GF-D8 (cell line): ENCODE measurements at places on chromosomes 7 and 10.
A peak's percentile ranks its signal among the peaks of the same experiment; 100 is the strongest.

DNA sequence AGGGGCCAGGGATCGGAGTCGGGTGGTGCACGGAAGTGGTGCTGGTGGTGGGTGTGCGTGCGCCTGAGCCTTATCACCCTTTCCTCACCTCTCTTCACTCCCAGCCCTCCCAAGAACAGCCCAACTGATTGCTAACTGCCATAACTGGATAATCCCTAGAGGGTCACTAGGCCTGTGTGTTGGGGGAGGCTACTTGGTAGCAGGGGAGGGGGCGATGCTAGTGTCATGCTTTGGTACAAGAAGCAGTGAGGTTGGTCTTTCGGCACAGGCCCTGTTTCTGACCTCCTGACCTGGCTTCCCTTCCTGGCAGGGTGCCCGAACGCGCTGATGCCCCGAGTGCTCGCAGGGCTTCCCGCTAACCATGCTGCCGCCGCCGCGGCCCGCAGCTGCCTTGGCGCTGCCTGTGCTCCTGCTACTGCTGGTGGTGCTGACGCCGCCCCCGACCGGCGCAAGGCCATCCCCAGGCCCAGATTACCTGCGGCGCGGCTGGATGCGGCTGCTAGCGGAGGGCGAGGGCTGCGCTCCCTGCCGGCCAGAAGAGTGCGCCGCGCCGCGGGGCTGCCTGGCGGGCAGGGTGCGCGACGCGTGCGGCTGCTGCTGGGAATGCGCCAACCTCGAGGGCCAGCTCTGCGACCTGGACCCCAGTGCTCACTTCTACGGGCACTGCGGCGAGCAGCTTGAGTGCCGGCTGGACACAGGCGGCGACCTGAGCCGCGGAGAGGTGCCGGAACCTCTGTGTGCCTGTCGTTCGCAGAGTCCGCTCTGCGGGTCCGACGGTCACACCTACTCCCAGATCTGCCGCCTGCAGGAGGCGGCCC, 652 bp downstream of the KAZALD1 start:
- DNase-seq, result peak; percentile 53

GRCh38 chr7:124777268-124777667, 11.7 kb upstream of the GPR37 start:
- no peak for DNase-seq

- no peak for DNase-seq
Measured at GRCh38 chr7:28570113-28570969, 158.0 kb downstream of the CREB5 start.

DNA sequence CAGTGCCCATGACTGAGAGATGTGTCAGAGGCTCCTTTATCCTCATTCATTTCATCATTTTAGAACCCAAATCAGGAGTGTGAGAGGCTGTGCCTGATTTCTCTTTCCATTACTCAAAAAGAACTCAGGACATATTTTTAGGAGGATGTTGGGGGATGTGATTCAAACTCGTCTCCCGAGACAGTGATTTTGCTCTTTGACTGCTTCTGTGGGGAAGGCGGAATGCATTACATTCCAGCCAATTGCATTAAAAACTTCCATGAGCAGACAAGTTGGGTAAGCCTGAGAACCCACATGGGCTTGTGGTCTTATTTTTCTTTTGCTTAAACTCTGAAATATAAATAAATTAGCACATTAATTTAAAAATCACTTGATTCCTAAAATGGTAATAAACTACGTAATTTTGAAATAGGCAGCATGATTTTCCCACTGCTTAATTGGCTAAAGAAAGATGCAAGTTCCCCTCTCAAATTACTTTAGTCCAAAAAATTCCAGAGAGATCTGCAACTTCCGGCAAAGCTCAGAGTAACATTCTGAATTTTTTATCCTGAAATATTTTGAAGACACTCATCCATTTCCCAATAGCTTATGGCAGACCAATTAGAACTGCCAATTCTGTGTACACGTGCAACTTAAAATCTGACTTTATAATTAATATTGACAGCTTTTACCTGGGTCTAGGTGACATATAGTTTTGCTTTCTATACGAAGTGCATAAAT, 185.6 kb downstream of the C7orf25 start:
- no peak for DNase-seq

DNA sequence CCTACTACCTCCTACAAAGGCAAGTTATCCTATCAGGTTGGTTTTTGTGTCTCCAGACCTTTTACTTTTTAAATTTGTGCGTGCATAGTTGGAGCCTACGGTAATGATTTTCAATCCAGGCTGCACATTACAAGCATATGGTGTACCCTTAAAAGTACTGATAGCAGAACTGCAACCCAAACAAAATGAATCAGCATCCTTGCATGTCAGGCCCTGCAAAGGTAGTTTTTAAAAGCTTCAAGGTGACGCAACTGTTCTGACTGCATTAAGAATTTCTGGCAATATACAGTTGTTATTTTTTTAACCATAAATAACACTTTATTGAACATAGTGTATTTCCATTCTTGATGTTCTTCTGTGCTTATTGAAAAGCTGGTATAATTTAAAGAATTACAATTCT, 28.9 kb downstream of the GNAT3 start:
- DNase-seq, result no peak

DNA sequence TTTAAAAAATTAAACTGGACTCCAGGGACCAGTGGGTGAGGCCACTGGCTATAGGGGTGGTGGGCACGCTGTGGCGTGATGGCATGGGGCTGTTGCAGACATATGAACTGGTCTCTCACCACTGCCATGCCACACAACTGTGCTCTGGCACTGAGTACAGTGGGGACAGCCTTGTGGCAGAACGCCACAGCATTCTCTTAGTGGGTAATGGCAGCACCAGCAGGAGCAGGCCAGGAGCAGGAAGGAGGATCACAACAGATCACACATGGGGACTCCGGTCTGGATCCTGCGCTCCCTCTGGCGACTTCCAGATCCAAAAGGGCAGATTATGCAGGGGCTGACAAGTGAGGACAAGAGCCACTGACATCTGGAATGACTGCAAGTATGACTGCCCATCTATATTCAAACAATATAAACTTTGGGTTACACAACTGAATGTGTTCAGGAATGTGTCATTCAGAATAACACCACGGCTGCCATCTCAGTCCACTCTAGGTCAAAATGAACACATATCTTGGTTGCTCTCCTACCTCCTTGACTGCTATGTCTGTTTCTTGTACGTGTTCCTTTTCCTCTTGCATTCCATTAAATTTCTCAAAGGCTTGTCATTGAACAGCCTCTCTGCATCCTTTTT, 176.0 kb downstream of the KMT2E start:
- no peak for DNase-seq

DNA sequence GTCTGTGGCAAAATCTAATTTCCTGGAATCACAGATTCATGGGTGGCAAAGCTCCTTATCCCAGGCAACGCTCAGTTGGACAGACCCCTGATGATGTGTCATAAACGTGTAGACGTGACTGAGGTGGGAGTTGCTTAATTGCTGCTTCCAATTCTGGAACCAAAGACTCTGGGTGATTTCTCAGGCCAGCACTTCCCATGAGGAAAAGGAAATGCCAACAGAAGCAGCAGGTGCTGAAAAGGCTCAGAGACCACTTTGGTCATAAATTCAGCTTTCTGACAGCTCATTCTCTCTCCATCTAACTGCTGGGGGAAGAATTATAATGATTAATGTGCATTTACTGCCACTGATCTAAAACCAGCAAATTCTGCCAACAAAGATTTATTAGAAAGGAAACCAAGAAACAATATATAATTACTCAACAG, 88.7 kb downstream of the OSBPL3 start:
- DNase-seq, result no peak

DNA sequence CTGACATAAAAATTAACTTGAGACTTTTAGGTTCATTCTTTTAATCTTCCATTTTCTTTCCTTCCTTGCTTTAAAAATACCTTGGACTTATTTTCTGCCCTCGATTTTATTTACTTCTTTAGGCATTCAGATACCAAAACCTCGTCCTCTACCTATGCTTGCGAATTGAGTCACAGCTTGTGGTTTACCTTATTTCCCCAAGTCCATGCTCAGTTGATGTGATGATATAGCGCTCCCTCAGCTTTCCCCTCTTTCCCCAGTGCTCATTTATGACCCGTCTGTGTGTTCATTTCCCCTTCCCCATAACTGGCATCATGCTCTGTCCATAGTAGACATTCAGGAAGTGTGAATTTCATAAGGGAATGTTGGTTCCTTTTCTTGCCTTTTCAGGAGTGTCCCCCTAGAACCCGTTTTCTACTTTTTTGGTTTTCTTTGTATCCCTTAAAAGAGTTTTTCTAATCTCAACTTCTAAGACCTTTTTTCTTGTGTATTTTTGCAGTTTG, 19.1 kb upstream of the PRKRIP1 start:
- no peak for DNase-seq

DNA sequence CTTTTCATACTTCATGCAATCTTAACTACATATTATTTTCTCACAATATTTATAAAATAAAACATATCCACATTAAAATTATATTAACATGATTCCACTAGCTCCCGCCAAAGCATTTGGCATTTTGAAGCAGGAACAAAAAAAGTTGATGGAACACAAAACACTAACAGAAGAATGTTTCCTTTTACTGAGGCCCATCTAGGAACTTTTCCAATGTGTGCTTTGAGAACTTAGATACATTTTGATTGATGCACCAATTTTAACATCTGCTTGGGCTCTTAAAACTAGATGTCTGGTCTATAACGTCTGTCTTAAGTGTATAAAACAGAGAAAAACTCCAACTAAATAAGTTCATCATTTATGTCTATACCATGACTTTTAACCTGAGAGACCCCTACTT, 1214.8 kb downstream of the SORCS1 start:
- no peak for DNase-seq
